Common myeloid progenitor, CD34-positive (primary cell): ENCODE measurements at places on chromosomes 7 and 10.

DNA sequence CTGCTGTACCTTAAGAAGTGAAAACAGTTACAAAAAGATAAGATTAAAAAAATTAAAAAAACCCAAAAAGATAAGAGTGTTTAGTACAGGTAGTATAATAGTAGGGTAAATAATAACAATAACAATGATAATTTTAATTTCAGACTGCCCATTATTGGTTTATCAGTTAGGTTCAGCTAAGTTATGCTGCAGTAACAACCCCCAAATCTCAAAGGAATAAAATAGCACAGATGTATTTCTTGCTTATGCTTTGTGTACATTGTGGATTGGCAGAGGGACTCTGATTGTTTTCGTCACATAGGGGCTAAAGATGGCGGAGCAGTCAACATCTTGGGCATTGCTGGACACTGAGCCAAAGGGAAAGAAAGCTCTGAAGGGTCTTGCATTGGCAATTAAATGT, 264.6 kb downstream of the LRMDA start:
- DNase-seq = no peak

GRCh38 chr7:156145184-156145583, 332.9 kb upstream of the SHH start:
- DNase-seq = no peak

DNA sequence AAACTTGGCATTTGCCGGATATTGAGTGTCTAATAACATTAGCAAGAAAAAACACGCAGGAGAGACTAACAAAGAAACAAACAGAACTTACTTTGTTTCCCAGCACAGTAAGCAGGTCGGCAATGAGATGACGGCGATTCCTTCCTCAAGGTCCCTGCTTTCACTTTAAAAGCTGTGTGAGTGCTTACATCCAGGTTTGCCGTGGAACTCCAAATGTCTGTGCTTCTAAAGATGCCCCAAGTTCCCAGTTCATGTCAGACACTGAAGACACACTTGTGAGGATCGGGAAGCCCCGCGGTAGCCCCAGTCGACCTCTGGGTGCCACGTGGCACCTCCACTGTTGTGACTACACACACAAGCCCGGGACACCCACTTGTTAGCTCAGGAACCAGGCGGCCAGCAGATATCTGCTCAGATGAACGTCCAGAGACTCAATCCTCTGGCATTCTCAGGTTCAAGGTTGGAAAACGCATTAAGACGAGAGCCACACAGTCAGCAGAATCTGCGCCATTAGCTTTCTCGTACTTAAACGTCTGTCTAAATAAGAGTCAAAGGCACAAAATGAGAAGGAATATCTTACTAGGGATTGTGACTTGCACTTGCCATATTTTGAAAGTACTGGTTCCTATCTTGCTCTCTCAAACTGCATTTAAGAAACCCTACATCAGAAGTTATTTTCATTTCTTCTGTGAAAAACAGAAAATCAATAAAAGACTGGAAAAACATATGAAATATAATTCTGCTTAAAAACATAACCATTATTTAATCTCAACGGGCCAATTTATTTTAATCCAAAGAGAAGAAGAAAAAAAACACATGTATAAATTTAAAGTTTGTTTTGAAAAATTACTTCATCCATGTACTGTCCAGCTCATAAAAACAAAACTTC, 207.6 kb upstream of the KLF14 start:
- peak; percentile 38 for DNase-seq

DNA sequence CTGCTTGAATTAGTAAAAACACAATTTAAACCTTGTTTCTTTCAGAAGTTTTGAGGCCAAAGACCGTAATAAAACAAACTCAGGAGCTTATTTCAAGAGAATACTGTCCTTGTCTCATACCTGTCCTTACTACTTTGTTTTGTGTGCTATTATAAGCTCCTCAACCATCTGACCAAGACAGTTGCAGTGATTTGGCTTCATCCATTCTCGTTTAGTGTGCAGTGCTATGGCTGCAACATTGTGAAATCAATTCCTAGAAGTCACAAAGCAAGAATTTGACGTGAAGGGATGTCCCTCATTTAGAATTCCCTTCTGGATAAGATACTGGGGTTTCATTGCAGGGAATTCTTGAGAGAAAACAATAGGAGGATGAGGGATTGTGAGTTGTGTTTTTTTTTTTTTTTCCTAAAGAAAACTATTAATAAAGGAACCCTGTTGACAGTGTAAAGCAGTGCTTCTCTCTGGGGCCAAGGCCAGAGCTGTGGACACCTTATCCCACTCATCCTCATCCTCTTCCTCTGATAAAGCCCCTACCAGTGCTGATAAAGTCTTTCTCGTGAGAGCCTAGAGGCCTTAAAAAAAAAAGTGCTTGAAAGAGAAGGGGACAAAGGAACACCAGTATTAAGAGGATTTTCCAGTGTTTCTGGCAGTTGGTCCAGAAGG, at the start of gene OIT3:
TSS of gene OIT3 (plus strand) at position 604 of the 663 bp plus-strand sequence. CDS start 60 bp downstream, outside the sequence.
- DNase-seq = no peak

GRCh38 chr10:11288302-11288701, 270.6 kb downstream of the CELF2 start:
- no peak for DNase-seq

DNA sequence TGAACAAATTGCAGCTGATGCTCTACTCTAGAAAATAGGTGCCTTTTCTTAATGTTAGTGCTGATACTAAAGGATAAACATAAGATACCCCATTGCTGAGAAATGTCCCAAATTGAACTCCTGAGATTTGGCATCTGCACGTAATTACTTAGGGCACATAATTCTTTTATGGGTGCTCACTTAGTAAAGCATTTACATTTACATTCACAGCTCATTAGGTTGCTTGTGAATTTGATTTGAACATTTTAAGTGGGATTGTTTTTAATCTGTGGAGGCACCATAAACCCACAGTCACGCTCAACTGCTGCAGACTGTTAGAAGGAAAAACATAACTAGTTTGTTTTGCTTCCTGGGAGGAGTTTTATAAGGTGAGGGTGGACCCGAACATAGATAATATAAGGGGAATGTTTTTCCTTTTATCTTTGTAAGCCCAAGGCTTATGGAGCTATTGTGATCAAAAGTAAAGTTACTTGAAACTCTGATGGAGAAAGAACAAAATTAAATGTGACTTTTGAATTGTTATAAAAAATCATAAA, 560.8 kb downstream of the REEP3 start:
- no peak for DNase-seq

GRCh38 chr7:65972976-65973375, 9.0 kb downstream of the GUSB start:
- DNase-seq = no peak

DNA sequence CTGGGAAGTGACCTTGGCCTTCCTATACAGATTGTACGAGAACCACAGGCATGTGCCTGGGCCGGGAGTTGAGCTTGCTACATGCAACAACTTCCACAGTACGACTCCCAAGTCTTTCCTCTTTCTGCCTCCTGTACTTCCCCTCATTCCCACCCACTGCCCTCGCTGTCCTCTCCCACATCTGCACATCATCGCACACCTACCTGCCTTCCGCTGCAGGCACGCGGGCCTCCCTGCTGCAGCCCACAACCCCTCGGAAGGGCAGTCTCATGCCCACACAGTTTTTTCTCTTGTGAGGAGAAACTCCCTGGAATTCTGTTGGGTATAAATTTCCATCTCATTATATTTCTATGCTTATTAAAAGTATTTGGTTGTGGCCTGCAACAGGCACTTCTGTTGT, 117.2 kb downstream of the ACTR3B start:
- DNase-seq = no peak

GRCh38 chr7:154427533-154427932, 375.3 kb downstream of the DPP6 start:
- DNase-seq = no peak

DNA sequence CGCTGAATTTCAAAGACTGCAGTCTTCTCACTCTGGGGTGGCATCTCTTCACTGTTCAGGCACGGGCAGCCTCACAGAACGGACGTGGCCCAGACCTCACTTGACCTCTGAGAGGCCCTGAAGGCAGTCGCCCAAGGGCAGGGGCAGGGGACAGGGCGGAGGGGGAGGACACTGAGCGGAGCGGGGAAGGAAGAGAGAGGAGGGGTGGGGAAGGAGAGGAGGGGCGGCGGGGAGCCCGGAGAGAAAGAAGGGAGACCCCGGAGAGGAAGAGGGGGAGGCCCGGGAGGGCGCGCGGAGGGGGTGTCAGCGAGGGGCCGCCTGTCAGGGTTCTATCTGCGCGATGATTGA, 58.7 kb upstream of the COMTD1 start:
- no peak for DNase-seq

DNA sequence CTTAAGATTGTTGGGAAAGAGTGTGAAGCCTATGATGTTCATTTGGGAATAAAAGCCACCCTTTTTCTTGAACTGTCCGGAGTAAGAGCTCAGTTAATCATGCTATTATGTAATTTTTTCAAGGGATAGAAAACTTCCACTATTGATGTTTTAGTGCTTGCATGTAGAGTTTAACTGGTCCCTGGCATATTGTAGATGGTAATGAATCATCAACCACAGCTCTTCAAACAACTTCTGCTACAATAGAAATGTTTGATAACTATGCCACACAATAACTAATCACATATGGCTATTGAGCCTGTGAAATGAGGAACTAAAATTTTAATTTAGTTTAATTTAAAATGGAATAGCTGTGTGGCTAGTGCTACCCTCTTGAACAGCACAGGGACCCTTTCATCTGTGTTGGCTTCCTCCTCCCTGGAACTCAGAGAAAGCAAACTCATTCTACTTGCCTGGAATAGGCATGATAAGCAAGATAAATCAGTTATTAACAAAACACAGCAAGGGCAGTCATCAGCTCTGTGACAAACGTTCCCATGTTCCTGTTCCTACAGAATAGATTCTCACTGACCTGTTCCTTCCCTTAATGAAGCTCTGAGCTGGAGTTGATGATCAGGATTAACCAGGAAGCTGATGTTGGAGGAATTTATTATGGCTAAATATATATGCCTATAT, 4.9 kb upstream of the SRI start:
- DNase-seq = peak; percentile 93
